ENCODE measurements at places on chromosomes 12 and 14. TPM values are rescaled to one million over a fixed set of nuclear protein-coding genes. Genes with fewer than 3 reads are reported as not detected.

The ZDHHC22 gene
- total RNA-seq = not detected

The NGB gene
- total RNA-seq = not detected

DNA sequence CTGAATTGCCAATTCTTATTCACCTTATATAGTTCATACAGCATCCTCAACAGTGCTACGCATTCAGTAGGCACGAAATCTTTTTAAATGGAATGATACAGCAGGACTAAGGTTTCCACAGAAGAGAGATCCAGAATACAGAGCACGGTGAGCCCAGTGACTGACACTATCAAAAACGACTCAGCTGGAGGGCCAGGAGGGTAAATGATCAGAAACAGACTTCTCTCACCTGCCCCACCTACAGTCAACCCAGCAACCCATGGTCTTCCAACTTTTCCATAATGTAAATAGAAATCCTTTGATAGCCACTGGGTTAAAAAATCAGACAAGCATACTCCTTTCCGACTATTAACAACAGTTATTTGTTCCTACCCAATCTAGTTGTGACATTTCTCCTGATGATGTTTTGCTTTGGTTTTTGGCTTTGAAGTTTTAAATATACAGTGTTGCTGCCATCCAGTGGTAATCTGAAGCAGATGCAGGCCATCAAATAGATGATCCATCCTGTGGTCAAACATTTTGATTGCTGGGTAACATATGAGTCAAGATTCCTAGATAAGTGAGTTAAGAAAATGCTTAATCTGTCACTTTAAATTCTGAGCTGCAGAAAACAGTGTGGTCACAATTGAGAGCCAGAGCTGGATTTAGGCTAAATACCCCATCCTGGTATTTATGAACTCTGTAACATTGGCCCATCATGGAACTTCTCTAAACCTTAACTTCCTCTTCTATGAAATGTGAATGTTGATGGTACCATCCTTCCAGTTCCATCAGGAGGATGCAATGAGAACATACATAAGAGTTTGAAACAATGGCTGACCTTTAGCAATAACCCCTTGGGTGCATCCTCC, 42.0 kb downstream of the GPHB5 start:
- DNase-seq = peak; percentile 48

DNA sequence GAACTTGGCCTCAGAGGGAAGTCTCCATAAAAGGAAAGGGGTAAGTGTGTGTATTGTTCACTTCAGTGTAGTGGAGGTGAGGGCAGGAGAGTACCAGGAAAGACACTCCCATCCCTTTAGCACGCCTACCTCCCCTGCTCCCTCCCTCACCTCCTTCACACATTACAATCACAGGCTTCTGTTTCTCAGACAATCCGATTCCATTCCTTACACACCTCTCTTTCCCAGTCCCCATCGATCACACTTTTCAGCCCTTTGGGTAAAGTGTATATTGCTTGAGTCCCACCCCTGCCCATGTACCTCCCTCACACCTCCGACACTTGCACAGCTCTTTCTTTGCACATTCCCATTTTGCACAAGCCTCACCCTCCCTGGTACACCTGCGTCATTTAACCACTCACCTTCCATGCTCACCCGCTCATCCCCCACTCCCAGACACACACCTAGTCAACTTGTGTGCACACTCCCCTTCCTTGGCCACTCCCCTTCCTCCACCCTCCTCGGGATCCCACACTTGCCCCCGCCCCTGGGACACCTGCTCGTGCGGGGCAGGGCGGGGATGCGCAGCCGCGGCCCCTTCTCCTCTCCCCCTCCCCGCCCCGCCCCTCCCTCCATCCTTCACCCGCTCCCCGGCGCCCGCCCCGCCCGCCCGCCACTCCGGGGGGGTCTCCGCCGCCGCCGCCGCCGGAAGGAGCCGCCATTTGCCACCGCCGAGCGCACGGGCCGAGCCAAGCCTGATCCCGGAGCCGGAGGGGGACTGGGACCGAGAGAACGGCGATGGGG, at the start of gene MARCHF9:
Gene MARCHF9, plus strand, starts transcription at position 693 of the 783 bp plus-strand sequence. CDS start 426 bp downstream, outside the sequence.
- peak; percentile 91 for DNase-seq

DNA sequence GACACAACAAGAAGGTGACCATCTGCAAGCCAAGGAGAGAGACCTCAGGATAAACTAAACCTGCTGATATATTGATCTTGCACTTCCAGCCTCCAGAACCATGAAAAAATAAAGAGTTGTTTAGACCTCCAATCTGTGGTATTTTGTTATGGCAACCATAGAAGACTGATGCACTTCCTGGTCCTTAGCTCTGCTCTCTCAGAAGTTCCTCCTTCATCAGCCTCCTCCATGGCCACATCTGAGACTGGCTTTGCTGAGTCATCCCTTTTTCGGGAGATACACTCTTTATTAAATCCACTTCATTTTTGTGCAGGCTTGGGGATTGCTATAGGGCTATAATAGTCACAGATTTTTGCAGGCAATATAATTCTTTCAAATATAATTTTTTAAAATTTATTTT, 89.6 kb upstream of the ATF7IP start:
- DNase-seq = no peak

DNA sequence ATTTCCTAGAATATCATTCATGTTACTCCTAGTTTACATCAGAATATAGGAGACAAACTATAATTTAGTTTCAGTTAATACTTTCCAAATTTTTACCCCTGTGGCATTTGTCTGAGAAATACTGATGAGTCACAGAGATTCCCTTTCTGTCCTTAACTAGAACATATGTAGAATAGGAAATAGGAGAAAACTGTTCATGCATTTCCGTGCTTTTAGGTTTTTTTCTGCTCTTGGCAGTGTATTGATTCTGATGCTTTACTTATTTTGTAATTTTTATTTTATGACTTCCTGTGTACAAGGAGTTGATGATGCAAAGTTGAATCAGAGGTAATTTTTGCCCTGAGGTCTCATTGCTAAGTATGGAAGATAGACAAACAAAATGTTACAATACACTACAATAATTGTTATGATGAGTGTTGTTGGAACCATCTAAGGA, 23.0 kb downstream of the MNAT1 start:
- DNase-seq = no peak

- DNase-seq = peak; percentile 49
These were observed 4.9 kb downstream of the ETV6 start for GRCh38 chr12:11654338-11654737.
